ENCODE measurements at places on chromosomes 12 and 14. TPM values are rescaled to one million over a fixed set of nuclear protein-coding genes. Genes with fewer than 3 reads are reported as not detected.
A peak's percentile ranks its signal among the peaks of the same experiment; 100 is the strongest.

The FOXN4 gene
- total RNA-seq, result not detected

The GPRC5A gene
- total RNA-seq, result 246 TPM

The PMEL gene
- 3.4 TPM for total RNA-seq

The SLC25A47 gene
- not detected for total RNA-seq

The C12orf60 gene
- total RNA-seq, result 0.42 TPM

The HOXC10 gene
- total RNA-seq, result not detected

The ZNF891 gene
- 1.0 TPM for total RNA-seq

The PMCH gene
- total RNA-seq, result not detected

The CCDC196 gene
- total RNA-seq, result 1.3 TPM

The ACVRL1 gene
- 121 TPM for total RNA-seq

DNA sequence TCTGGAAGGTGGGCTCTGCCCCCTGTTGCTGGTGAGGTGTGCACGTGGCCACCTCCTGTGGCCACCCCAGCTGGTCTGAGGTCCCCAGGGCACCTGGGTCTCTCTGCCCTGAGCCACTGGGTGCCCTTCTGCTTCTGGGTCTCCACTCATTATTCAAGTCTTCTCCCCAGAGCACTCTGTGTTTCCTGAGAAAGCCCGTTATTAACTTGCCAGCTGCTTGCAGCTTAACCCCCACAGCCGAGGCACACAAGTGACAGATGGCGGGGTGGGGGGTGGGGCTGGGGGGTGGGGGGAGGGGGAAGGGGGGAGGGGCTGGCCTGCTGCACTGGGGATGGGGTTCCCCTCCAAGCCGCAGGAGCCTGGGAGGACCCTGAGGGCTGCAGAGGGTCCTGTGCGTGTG lies 40.5 kb downstream of the FBRSL1 start:
- no peak for DNase-seq

- no peak for DNase-seq
These were observed 12.5 kb upstream of the IRF2BPL start for GRCh38 chr14:77040741-77041653.

DNA sequence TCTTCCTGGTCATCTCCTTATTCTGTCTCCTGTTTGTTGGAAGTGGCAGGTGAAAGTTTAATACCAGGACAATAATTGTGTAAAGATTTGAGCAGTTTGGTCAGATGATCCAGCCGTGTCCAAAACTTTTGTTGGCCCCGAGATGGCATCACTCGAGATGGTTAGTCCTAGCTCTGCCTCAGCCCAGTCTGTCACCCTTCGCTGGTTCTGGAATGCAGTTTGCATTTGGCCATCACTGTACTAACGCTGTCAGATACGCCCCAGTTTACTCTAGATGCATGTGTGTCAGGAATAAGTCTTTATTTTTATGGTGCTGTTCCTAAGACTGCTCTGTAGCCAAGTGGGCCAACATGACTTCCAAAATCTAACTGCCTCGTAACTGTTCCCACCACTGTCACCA lies 79.6 kb downstream of the MOK start:
- no peak for DNase-seq

- DNase-seq, result no peak
These were observed 86.3 kb downstream of the EML5 start for GRCh38 chr14:88706425-88706824.

DNA sequence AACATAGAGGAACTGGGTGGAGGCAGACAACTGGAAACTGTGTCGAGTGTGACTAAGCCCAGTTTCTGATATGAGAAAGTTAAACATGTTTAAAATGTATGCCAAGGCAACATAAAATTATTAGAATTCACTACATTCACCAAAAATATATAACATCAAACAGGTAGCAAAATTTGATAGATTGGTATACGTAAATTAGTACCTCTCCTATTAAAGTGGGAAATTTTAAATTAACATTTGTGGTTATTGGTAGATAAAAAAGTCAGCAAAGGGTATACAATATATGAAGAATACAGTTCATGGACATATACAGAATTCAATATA lies 53.0 kb downstream of the CCDC91 start:
- DNase-seq, result no peak

GRCh38 chr14:39666386-39666785 lies 234.2 kb upstream of the FBXO33 start:
- DNase-seq, result no peak

DNA sequence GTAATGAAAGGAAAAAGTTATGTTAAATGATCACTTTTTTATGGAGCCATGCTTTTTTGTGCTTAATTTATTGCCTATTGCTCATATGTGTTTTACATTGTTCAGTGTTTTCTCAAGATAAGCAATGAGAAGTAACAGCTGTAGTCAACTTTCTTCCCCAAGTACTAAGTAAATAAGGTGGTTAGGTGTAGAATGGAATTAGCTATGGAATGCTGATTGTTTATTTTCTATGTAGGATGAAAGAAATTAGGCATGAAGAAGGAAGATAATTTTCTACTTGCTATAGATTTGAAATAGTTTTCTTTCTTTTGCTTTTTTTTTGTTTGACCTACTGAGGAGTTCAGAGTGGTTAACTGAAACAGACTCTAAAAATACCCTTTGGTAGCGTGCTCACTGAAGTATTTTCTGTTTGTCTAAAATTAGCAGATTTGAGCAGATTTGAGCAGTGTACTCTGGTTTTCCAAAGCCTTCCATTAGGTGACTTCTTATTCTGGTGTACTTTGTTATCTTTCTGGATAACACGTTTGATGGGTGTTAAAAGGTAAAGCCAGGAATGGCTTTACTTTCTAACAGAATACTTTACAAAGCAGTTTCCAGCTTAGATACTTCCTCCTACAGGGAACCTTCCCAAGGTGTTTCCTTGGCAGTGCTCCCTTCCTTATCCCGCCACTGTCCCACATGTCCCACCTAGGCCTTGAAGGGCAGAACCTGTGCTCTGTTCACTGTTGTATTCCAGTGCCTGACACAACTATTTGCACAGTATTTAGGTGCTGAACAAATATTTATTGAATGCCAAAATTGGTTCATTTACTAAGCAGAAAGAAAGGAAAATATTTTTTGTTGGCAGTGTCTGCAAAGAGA lies 56.0 kb downstream of the RASSF3 start:
- no peak for DNase-seq

DNA sequence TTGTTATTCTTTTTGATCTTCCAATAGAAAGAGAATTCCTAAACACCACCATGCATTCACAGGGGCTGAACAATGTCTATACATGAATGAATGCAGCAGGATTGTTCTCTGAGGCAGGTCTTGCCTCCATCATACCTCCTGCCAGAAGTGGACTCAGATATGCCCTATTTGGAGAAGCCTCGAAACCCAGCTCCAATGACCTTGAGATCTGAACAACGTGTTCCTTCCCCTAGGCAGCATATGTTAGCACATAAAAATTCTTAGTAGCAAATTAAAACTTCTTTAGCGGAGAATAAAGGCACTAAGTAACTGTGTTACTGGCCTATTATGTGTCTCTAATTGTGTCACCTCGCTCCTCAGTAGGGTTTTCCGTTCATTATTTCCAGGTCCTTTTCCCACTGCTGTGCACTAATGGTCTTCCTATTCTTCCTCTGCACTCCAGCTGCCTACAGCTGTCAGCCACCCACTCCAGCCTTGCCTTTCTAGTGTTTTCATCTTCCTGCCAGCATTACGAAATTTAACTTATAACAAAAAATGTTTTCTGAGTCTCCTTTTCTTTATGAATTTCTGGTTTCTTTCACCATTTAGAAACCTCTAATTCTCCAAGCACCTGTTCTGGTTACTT lies 62.6 kb upstream of the IGF1 start:
- DNase-seq, result peak; percentile 22

DNA sequence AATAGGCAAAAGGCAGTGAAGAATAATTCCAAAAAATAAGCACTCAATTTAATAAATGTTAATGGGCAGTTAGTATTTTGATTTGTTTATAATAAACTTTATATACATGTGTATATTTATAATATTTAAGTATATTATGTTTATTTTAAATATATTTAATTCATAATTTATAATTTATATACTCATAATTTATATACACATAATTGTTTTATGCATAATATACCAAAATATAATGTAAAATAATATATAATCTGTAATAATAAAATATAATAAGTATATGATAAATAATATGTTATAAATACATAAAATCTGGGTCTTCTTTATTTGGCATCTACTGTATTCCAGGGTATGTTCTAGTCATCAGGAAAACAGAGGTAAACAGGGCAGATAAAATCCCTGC lies 100.2 kb upstream of the ARID2 start:
- no peak for DNase-seq

GRCh38 chr12:79982086-79983062 lies 47.5 kb upstream of the PPP1R12A start:
- DNase-seq, result no peak

DNA sequence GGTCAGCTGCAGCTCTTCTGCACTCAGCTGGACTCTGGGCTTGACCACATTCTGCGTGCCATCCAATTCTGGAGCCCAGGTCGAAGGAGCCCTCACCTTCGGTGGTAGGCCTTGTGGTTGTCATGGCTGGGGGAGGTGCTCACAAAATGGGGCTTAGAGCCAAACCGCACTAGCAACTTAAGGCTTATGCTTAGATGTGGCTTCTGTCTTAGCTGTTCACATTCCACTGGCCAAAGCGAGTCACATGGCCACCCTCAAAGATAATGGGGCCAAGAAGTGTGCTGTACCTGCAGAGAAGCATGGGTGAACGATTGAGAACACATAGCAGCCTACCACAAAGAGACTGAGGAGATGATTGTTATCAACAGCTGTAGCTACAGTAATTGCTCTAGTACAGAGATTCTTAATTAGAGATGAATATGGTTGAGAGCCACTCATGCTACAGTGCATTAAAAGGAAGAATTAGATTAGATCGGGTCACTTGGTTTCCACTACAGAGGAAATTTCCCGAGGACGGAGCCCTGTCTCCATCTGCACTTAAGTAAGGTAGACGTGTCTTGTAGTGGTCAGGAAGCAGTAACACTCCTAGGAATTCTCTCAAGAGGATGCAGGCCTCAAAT lies 334.6 kb upstream of the FKBP4 start:
- DNase-seq, result no peak

DNA sequence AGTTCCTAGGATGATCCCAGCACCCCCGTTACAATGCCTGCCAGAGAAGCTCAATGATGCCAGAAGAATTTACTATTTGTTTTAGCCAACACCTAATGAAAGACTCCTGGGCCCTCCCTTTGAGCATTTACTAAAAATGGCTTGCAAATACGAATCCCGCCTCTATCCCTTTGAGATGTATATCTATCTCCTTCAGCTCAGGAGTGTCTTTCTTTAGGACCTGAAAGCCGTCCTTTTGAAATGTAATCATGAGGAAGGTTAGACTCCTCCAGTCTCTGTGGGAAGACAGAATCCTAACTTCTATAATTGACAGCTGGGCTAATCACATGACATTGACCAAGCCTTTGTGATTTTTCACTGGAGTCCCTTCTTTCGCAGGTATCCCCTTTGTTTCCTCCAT lies 19.2 kb upstream of the DYNC1H1 start:
- DNase-seq, result no peak

DNA sequence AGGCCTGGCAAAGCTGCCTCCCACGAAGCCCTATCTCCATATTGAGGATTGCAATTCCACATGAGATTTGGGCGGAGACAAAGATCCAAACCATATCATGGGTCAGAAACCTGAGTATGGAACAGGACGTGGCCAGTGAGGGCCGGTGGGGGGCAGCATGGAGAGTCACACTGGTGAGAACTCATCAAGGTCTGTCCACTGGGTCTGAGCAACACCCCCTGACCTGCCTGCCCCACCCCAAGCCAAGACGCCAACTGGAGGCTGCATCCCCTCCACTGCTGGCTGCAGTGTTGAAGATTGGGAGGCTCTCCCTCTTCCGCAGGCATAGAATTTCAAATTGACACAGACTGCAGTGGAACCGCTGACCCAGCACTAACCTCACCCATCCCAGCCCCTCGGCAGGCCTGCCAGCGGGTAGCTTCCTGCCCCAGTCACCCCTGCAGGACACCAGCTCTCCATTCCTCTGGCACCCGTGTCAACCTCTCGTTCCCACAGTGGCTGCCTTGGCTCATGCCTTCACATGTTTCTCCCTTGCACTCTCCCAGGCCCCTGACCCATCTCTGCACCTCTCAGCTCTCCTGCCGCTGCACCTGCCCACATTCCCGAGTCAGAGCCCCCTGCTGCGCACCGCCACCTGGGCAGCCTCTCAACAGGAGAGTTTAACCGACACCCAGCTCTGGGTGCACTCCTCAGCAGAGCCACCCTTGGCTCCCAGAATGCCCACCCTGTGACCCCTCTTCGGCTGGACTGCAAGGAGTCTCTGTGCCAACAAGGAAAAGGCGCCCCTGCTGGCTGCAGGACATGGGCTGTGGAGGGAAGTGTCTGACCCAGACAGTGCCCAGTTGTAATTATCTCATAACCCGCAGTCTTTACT lies 45.2 kb upstream of the PPP2R5C start:
- peak; percentile 16 for DNase-seq

GRCh38 chr12:26580619-26581018 lies 252.4 kb downstream of the ITPR2 start:
- DNase-seq, result no peak

DNA sequence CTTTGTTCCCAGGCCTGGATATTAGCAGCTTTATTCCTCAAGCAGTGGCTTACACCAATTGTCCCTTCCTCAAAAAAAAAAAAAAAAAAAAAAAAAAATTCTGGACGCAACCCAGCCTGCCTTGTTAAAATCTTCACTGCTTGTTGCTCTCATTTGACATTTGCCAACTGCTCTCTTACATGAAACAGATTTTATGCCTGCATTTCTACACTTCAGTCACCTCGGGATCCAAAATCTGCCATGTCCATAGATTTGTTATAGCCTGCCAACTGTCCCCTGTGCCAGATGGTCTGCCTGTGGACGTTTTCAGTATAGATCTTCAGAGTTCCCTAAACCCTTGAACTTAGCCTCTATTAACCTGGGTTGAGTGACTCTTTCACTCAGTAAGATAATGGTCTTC lies 651.5 kb downstream of the FSCB start:
- DNase-seq, result no peak

Measured in colonic mucosa (tissue), 4 donors.